Brain (organoid and tissue), 16 donors: ENCODE measurements at places on chromosomes 6 and 20.

GRCh38 chr6:130183271-130184222 is 39.2 kb downstream of the SAMD3 start:
- DNase-seq = no peak

- no peak for DNase-seq
Measured at GRCh38 chr6:40082278-40083043, 148.2 kb upstream of the MOCS1 start.

DNA sequence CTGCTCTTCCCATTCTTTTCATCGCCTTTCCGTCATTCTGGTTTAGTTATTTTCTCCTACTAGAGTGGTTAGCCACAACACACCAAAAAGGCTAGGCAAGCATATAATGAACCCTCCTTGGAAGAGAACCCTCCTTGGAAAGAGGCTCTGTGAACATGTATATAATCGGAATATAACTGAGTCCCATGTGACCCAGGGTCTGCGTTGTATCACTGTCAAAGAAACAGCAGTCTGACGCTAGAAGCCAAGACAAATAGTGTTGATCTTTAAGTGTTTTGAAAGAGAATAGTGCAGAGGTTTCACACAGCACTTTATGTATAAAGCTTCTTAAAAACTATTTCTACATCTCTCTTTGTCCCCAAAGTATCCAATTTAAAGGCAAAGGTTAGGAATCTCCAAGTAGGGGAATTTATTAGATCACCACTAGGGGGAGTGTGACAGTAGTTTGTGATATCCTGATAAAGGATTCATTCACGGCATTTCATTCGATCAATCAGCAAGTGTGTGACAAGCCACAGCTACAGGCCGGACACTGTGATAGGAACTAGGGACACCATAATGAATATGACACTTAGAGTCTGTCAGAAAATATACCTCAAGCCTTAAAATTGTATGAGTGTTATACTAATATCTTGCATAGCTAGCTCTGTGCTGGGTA is 395.3 kb downstream of the CD109 start:
- DNase-seq = peak; percentile 26

DNA sequence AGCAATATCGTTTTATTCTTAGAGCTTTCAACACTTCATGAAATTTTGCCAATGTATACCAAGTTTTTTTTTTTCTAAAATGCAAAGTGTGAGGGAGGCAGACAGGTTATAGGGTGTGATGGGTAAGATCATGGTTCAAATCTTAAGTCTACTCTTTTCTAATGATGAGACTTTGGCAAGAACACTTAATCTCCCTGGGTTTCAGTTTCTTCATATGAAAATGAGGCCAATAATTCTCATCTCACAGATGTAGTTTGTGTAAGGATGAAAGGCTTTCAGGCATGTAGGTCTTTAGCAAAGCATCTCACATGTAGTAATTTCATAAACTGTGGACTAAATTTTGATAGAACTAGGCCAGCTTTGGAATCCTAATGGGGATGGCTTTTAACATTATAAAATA is 457.1 kb downstream of the QKI start:
- DNase-seq = no peak

- DNase-seq = peak; percentile 79
Measured at GRCh38 chr6:5115168-5115567, 30.0 kb downstream of the PPP1R3G start.

DNA sequence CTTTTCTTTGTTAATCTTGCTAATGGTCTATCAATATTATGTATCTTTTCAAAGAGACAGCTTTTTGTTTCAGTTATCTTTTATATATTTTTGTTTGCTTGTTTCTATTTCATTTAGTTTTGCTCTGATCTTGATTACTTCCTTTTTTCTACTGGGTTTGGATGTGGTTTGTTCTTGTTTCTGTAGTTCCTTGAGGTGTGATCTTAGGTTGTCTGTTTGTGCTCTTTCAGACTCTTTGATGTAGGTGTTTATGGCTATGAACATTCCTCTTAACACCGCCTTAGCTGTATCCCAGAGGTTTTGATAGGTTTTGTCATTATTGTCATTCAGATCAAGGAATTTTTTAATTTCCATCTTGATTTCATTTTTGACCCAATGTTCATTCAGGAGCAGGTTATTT is 26.8 kb upstream of the TNFAIP3 start:
- no peak for DNase-seq

- no peak for DNase-seq
Measured at GRCh38 chr6:16227605-16228004, 10.8 kb upstream of the GMPR start.

DNA sequence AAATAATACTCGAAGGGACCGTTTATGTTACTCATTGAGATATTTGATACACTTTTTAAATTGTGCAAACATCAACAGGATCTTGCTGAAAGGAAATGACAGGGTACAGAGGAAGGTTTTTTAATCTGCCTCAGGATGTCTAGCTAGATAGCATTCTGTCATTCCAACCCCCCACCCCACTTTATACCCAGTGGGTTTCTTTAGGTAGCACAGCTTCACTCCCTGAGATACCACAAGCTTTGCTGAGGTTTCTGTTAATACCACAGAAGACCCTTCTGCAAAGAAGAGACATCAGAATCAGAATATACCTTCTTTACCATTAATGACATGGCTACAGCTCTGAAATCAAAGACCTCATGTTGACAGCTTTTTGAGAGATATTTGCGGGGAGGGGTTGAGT is 1.3 kb downstream of the PHACTR2 start:
- no peak for DNase-seq

DNA sequence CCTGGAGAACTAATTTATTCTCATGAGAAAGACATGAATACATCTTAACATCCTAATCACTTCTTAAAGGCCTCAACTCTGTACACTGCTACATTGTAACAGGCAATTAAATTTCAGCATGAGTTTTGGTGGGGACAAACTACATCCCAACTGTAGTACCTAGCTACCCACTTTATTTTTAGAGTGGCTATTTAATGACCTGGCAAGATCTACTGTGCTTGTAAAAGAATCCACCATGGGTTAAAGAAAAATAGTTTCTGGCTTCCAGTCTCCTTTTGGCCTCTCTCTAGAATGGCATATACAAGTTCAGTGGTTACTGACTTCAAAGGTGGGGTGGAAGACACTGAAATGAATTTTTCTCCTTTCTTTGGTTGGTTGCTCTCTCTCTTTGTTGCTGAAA is 193.9 kb downstream of the ESR1 start:
- no peak for DNase-seq

DNA sequence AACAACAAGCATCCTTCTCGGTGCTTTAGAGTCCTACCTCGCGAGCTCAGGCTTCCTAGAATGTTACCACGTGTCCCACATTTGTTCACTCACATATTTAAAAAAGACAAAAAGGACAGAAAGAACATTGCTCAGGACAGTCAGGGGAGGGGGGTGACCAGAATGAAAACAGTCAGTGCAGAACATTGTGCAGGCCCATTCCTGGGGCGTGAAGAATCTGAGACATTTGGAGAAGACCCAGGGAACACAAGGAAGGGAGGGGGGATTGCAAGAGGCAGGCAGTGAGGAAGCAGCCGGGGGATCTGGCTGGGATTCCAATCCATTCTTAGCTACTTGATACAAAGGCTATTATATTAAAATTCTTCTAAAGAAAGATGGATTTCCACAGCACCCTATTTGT is 270.4 kb upstream of the CITED2 start:
- no peak for DNase-seq

- DNase-seq = peak; percentile 40
Measured at GRCh38 chr6:69953491-69953890, 87.1 kb downstream of the COL19A1 start.

- DNase-seq = no peak
Measured at GRCh38 chr20:63345328-63346100, 15.6 kb downstream of the CHRNA4 start.

DNA sequence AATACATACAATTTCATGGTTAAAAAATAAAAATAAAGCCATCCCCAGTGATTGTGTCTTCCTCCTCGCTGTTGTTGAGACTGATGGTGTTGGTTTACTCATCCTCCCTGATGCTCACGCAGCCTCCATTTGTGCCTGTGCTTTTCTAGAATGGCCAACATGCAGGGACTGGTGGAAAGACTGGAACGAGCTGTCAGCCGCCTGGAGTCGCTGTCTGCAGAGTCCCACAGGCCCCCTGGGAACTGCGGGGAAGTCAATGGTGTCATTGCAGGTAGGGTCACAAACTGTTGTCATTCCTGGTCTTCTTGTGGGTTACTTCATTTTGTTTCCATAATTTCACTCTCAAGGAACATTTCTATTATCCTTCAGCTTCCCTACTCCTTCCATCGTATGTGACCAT is 28.0 kb downstream of the CAP2 start:
- no peak for DNase-seq

GRCh38 chr6:73299151-73299971 is 36.4 kb upstream of the KHDC1 start:
- peak; percentile 54 for DNase-seq

DNA sequence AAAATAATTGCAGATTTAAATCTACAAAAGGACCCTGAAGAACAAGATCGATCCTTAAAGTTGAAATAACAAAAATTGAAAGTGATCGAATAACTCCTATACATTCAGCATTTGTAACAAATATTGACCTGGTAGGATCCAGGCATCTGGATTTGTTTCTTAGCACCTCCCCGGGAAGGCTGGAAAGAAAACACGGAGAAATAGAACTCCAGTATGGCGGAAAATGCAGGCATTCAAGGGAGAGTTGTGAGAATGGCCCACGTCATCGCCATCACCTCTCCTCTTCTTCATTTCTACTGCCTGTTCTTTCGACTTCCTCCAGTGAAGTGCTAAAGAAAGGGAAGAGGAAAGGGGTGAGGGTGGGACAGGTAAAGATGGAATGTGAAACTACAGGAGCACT is 242.3 kb upstream of the TFAP2D start:
- no peak for DNase-seq

GRCh38 chr6:34514593-34515472 is 41.3 kb downstream of the SPDEF start:
- DNase-seq = peak; percentile 95

DNA sequence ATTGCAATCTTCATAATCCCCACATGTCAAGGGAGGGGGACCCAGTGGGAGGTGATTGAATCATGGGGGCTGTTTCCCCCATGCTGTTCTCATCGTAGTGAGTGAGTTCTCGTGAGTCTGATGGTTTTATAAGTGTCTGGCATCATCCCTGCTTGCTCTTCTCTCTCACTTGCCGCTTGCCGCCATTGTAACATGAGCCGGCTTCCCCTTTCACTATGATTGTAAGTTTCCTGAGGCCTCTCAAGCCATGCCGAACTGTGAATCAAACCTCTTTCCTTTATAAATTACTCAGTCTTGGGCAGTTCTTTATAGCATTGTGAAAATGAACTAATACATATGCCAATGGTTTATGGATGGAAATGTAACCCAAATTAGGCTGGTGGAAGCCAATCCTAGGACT is 109.4 kb upstream of the AKAP12 start:
- no peak for DNase-seq

- DNase-seq = no peak
Measured at GRCh38 chr20:61324906-61325305, 72.8 kb downstream of the CDH4 start.

GRCh38 chr6:111796310-111796918 is 76.8 kb downstream of the FYN start:
- DNase-seq = no peak

GRCh38 chr6:38192487-38192886 is 373.0 kb downstream of the ZFAND3 start:
- no peak for DNase-seq

DNA sequence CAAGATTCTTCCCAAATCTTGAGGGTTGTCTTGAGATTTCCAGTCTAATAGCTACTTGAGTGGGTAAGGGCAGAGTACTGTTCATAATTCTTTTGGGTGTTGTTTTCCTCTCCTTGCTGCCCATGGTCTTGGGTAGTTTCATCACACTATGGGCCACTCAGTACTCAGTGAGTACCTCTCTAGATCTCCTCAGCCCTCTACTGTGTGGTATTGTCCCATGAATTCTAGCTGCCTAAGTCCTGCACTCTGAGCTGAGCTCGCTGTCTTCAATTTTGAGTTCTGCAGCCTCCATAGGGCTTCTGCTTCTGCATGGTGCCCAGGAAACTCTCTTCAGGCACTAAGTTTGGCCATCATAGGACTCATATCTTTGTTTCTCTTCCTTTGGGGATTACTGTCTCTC is 42.3 kb downstream of the ASXL1 start:
- DNase-seq = no peak

GRCh38 chr6:80540700-80541099 is 434.2 kb downstream of the BCKDHB start:
- DNase-seq = no peak

- peak; percentile 98 for DNase-seq
Measured at GRCh38 chr6:37818536-37819176, 871 bp upstream of the ZFAND3 start.

GRCh38 chr6:67666177-67666964 is 968.7 kb upstream of the ADGRB3 start:
- DNase-seq = no peak

- DNase-seq = peak; percentile 38
Measured at GRCh38 chr20:62020935-62021701, 44.6 kb downstream of the TAF4 start.

- DNase-seq = no peak
Measured at GRCh38 chr6:154071236-154071635, 32.2 kb downstream of the OPRM1 start.

DNA sequence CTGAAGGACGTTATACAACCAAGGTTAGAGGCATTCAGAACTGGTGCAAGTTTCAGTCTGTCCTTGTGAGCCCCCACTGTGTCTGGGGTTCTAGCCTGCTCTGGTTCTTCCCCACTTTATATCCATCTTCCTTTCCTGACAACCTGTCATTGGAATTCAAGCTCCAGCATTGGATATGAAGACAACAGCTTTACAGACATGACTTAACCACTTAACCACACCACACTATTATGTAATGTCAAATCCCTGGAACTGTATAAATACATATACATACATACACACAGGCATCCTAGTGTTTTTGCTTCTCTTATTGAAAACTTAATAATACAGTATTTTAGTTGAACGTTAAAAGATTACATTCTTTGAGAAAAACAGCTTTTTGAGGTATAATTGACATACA is 217.9 kb upstream of the SGK1 start:
- no peak for DNase-seq

- DNase-seq = no peak
Measured at GRCh38 chr20:47099825-47100441, 205.3 kb downstream of the EYA2 start.

DNA sequence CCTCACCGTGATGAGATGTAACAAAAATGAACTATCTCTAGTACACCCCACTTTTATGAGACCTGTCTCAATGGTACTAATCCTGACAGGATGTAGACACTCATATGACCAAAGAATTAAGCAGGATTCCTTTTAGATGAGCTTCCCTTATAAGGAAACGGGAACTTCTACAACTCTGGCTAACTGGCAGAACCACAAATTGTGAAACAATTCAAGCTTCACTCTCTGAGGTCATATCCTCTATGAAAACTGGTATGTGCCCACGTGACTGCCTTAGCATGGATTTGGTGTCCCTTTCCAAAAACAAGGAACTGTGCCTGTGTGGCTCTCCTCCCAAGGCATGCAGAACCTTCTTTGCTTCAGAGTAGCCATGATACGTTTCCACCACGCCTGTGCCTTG is 14.1 kb upstream of the CPNE5 start:
- DNase-seq = no peak
